ENCODE measurements at places on chromosomes 7 and 10.

DNA sequence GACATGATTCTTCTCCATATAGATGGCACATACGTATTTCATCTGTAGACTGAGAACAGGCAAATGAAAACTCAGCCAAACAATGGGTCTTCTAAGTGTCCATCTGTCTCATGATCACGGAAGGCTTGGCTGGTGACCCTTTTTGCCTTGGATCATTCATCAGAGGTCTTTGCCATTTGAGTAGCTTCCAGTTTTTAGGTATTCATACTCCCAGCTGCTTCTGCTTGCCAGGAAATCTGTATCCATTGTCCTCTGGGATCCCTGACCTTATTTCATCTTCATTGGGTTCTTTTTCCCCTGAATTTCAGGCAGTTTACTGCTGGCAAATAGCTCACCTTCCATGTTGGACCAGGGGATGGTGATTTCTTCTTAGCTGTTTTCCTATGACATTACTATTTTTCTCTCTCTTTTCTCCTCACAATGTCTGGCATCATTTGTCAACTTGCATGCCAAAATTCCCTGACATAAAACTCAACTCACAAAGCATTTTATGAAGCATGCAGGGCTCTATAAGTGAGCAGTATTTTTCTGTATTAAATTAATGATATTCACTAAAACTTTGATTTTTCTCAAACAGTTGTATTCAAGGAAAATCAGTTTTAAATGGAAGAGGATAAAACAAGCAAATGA is 241.2 kb downstream of the DNAJB9 start:
- DNase-seq, result no peak

DNA sequence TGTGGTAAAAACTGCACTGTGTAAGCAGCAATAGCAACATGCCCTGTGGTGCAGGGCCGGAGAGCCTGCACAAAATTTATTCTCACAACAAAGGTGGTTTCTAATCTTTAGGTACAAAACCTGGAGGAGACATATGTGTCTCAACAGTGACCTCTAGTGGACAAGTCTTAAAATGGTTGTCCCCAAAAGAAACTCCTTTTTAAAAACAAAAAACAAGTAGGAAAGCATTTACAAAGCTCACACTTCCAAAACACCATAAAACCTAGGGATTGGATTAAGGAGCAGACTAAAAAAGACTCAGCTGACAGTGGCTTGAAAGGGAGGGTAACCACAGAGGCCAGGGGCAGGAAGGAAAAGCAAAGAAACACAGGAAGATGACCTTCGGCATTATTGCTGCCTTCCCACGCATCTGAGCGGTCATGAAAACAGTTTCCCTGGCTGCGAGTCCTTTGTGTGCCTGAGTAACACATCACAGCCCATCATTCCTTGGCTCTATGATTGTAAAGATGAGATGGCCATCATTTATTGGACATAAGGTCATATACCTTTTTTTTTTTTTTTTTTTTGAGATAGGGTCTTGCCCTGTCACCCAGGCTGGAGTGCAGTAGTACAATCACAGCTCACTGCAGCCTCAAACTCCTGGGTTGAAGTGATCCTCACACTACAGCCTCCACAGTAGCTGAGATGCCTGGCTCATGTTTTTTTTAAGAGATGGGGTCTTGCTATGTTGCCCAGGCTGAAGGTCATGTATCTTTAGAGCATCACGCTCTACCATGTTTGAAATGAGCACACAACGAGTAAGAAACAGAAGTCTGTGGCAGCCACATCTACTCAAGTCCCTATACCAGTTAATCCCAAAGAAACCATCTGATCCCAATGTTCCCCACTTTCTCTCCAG is 39.5 kb downstream of the RSU1 start:
- DNase-seq, result peak; percentile 97

GRCh38 chr10:34999532-34999931 is 90.6 kb downstream of the CUL2 start:
- no peak for DNase-seq

DNA sequence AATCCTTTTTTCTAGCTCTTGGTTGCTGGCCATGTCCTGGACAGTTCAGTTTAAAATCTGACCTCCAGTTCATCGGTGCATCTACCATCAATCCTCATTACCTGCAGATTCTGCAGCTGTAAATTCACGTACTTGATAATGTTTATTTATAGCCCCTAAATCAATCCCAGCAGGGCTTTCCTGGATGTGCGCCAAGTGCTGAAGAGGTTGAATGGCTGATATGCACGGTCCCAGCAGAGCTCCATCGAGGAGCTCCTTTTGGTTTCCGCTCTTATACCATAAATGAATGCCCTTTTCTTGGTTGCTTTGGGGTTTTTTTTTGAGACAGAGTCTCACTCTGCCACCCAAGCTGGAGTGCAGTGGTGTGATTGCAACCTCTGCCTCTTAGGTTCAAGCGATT is 91.2 kb upstream of the CCZ1B start:
- no peak for DNase-seq

DNA sequence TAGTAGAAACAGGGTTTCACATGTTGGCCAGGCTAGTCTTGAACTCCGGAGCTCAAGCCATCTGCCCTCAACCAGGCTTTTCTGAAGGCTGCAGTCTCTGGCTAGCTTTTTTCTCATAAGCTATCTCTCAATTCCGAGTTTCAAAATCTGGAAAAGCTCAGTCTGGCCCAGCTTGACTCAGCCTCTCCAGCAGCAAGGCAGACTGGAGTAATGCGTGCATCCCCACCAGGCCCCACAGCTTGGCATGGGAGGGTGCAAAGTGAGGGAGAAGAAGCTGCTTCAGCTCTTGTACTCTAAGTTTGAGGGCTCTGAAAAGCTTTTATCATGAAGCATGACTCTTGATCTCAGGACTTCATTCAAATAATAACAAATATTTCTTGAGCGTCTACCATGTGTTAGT is 4.8 kb downstream of the DHTKD1 start:
- DNase-seq, result no peak

- DNase-seq, result peak; percentile 94
These were observed 70.8 kb downstream of the CHN2 start for GRCh38 chr7:29265208-29265923.

DNA sequence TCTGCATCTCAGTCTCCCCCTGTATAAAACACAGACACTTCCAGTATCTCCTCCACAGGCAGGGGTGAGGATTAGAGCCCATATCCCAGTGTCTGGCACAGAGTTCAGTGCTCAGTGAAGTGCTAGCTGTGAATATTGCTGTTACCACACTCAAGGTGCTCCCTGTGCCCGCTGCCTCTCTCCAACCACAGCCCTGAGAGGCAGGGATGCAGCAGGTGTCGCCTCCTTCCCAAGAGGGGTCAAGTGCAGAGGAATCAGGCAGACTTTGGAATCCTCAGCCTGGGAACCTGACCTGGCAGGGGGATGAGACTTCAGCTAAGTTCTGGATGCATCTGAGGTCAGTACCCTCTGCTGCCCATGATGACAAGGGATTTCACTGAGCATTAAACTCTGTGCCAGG is 163.1 kb downstream of the GFRA1 start:
- no peak for DNase-seq

DNA sequence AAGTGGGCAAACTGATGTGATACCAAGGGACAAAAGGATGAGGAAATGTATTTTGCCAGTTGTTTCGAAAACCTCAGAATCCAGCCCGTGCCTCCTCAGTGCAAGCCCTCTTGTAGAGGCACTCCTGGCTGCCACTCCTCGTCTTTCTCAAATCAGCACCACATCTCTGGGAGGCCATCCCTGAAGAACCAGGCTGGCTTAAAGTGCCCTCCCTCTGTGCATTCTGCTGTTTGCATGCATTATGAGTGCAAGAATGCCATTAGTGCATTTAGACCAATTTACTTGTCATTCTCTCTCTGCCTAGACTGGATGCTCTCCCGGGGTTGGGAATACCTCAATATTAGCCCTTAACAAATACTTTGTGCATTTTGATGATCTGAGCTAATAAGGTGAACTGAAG is 19.9 kb upstream of the FAM180A start:
- DNase-seq, result no peak

- DNase-seq, result no peak
These were observed 9.9 kb downstream of the PRKAG2 start for GRCh38 chr7:151866761-151867655.

GRCh38 chr10:91885362-91886079 is 23.8 kb downstream of the FGFBP3 start:
- no peak for DNase-seq

- DNase-seq, result peak; percentile 12
These were observed 1.8 kb downstream of the CCDC186 start for GRCh38 chr10:114172216-114172615.

GRCh38 chr10:117601716-117602115 is 59.2 kb downstream of the EMX2 start:
- no peak for DNase-seq

GRCh38 chr7:128908750-128909624 is 1.5 kb downstream of the KCP start:
- DNase-seq, result no peak

DNA sequence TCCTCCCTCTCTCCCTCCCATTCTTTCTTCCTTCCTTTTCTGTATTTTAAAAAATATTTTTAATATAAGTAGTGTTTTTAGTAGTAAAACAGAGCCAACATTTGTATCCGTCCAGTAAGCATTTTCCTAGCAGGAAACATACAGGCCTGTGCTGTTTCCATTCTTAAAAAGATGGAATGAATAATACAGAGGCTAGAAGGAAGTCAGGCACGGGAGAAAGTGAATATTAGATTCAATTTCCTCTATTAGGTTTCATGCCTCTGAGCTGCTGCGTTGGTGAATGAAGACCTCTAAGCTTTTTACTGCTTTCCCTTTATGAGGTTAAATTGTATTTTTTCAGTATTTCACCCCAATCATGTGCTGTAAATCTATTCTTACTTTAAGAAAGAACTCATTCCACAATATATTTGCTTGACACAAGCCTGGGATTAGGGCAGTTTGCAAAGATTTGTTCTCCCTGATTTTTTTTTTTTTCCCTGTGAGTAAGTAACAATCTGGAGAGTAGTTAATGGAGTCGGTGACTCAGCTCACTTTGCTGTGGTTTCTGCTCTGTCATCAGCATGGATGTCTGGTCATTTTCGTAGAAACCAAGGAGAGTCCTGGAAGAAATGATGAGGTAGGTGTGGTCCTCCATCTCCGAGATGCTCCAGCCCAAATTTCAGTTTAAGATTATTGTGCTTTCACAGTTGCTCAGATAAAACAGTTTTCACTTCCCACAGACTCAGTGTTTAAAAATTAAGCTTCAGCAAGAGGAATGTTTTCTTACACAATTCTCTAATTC is 76.1 kb upstream of the PITRM1 start:
- DNase-seq, result peak; percentile 81

DNA sequence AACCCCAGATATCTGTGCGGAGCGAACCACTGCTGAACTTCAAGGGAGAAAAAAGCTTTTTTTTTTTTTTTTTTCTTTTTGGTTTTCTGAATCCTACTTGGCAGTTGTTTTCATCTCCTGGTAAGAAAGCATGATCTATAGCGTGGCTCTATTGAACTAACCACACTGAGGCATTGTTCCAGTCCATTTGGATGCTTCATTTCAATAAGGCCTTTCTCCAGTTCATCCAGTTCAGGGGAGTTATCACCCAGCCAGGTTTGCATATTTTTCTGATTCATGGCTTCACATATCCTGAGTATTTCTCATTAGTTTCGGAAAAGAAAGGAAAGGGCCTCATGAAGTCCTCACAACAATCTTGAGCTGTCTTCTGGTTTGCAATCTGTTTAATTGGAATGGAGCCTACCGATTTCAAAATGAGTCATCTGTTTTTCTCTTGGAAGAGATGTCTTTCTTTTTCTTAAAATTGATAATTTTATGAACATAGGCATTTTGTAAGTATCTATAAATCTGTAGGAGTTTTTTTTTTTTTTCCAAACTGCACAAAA is 93.1 kb upstream of the STEAP4 start:
- DNase-seq, result no peak

DNA sequence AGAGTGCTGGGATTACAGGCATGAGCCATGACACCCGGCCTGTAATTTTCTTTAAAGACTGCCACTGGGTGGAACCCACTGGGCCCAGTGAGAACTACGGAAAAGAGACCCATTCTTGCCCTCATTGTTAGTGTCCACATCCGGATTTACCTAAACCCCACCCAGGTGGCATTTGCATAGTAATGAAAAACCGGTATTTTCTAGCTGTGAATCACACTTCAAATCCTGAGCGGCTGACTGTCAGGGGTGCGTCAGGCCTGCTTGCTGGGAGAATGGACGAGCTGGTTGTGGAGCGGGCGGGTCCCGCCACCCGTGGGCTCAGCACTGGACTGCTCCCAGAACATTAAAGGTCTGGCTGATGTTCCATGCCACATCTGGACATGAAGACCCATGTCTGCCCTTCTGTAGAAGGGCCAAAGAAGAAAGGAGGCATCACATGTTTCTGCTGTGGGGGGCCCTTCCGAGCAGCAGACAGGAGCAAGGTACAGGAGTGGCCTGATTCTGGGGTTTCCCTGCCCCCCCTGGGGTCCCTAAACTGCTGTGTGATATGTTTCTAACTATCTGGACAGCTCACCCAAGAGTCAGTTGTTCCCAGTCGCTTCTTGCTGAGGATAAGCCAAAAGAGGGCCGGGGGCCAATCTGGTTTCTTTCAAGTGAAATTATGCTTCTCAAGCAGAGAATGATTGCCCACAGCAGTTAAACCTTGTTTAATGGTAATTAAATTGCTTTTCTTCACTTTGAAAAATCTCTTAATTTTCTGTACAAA is 46.4 kb downstream of the KIAA1217 start:
- DNase-seq, result no peak

- DNase-seq, result no peak
These were observed 42.5 kb upstream of the LRGUK start for GRCh38 chr7:134084488-134085144.

DNA sequence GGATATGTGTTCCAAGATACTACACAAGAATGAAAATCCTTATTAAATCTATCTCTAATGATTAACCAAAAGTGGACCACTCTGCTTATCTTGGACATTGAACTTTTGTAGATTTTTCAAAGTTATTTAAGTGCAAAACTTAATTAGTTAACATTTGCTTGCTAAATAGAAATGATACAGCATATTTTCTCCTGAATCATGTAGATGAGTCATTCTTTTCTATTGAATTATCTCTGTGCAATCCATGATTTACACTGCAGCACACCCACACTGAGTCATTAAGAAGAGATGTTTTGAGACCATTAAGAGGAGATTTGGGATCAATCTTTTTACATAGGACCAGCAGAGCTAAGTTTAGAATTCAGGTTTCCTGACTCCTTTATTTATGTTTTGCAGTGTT is 6.6 kb upstream of the ABCC2 start:
- DNase-seq, result peak; percentile 78

- no peak for DNase-seq
These were observed 127.3 kb downstream of the TRIL start for GRCh38 chr7:28830846-28831245.

DNA sequence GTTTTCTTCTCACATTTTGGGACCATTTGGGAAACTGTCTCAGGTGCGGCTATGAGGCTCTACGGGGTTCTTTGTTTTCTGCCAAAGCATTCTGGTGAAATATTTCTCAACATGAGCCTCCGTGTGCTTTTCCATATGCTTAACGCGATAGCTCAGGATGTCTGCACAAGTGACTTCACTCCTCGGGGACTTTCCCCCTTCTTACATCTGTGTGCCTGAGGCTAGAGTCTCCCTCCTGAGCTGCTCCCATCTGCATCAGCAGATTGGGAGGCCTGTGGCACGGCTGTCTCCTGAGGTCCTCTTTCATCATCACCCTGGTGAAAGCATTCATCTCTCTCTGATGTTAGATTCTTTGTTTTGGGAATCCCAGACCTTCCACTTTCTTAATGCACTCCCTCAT is 1190.9 kb downstream of the TYW1 start:
- DNase-seq, result no peak

GRCh38 chr7:154568346-154568745 is 434.6 kb downstream of the PAXIP1 start:
- no peak for DNase-seq

- no peak for DNase-seq
These were observed 484.2 kb downstream of the PLXNA4 start for GRCh38 chr7:132092106-132092505.

Measured in endothelial cell of umbilical vein (primary cell).